Left ventricle myocardium superior (tissue), 1 donor: ENCODE measurements at places on chromosomes 3 and 15. TPM values are rescaled to one million over a fixed set of nuclear protein-coding genes. Genes with fewer than 3 reads are reported as not detected.

GRCh38 chr15:90625037-90625436, 92.1 kb upstream of the BLM start:
- DNase-seq, result no peak

DNA sequence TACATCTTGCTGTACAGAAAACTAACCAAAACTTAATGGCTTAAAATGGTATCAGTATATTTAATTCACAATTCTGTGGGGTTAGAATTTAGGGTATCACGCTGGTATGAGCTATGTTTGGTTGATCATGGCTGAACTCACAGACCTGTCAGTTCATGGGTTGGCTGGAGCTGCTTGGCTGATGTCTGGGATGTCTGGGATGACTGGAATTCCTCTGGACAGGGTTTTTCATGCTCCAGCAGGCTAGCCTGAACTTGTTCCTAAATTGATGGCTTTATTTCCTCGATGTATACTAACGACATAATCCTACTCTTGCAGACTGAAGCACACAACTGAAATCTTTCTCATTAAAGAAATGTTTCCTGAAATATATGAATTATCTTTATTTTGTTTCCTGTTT, 338.9 kb upstream of the GBE1 start:
- DNase-seq, result peak; percentile 29

- DNase-seq, result no peak
Measured at GRCh38 chr15:100879061-100879463, 569 bp upstream of the ALDH1A3 start.

DNA sequence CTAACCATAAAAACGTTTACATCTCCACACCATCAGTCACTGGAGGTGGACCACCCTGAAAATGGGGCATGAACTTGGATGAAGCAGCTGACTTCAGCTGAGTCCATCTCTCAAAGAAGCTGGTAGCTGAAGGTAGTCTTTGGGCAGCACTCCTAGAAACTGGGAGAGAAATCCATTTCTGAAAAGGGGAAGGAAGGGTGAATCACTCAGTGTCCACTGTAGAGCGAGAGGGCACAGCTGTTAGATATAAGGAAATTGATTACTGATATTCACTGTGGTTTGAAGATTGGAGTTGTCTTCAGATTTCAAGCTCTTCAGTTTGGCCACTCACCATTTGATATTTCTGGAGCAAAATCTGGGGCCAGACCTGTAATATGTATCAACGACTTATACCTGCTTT, 499.0 kb upstream of the UBE2E2 start:
- no peak for DNase-seq

Gene CCK
- total RNA-seq, result not detected

DNA sequence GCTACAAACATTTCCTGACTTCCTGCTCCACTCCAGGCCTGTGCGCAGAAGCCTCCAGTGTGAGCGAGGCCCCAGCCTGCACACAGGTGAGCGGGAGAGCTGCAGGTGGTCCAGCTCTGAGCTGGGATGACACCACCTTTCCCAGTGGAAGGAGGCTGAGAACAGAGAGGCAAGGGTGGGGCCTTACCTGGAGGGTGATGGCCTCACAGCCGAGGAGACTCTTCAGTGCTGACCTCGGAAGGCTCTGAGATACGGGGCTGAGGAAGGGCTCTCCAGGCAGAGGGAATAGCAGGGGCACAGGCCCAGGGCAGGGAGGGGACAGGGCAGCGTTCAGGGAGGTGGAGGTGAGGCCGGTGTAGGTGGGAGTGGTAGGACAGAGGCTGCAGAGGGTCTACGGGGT, 70.8 kb downstream of the EFCAB12 start:
- DNase-seq, result no peak

GRCh38 chr3:183766107-183766506, 59.3 kb downstream of the MAP6D1 start:
- no peak for DNase-seq
